Hindlimb muscle (tissue), 1 donor: ENCODE measurements at places on chromosomes 3 and 15. TPM values are rescaled to one million over a fixed set of nuclear protein-coding genes. Genes with fewer than 3 reads are reported as not detected.
A peak's percentile ranks its signal among the peaks of the same experiment; 100 is the strongest.

SAMMSON gene
- not detected for polyA plus RNA-seq

MED12L gene
- 9.7 TPM for polyA plus RNA-seq

SCG5 gene
- 7.0 TPM for polyA plus RNA-seq

NR1I2 gene
- 0.43 TPM for polyA plus RNA-seq

COL6A6 gene
- 83.1 TPM for polyA plus RNA-seq

GUCA1C gene
- polyA plus RNA-seq: not detected

TNFAIP8L3 gene
- polyA plus RNA-seq: 1.5 TPM

SLC51B gene
- 2.4 TPM for polyA plus RNA-seq

VEPH1 gene
- 1.0 TPM for polyA plus RNA-seq

GOLGA6L4 gene
- polyA plus RNA-seq: 7.4 TPM

CRTC3 gene
- polyA plus RNA-seq: 26.4 TPM

NAALADL2 gene
- 5.5 TPM for polyA plus RNA-seq

GRCh38 chr15:77295446-77295845, 124.5 kb downstream of the PEAK1 start:
- no peak for DNase-seq

GRCh38 chr15:33735637-33736247, 232.6 kb upstream of the CHRM5 start:
- peak; percentile 11 for DNase-seq

- no peak for DNase-seq
Observed at GRCh38 chr3:152349392-152349791, 80.7 kb downstream of the MBNL1 start.

- no peak for DNase-seq
Observed at GRCh38 chr3:130968221-130968620, 58.4 kb downstream of the ASTE1 start.

- no peak for DNase-seq
Observed at GRCh38 chr3:44958386-44958785, 17.6 kb downstream of the ZDHHC3 start.

GRCh38 chr15:63489352-63489751, 15.0 kb upstream of the USP3 start:
- DNase-seq: no peak

DNA sequence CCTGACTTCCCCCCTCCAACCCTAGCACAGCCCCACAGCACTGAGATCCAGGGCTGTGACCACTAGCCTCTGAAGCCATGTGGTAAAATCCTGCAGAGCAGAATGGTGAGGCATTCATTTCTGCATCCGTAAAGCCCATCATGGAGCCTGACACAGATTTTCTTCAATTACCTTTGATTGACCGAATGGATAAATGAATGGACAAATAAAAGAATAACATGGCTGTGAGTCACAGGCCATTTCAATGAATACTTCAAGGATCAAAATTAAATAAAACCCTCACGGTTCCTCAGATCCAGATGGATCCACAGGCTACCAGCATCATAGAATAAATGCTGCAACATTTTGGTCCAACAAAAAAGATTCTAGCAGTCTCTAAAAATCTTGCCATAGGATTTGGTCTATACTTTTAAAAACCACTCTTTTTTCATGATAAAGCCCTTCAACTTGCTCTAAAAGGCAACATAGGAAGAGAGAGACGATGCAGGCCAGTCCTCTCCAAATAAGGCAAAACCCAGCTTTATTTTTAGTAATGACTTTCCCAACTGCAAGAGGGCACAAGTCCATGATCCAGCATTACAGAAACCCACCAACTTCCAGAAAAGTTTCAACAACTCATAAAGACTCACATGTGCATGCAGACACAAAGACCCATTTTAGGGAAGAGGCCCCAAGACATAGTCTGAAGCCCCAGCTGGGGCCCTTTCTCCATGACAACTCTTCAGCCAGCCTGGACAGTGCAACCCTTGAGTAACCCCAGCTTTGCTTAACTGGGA, 52.4 kb upstream of the MRPS22 start:
- no peak for DNase-seq

- DNase-seq: no peak
Observed at GRCh38 chr15:81530271-81530691, 156.3 kb upstream of the TMC3 start.

- DNase-seq: peak; percentile 27
Observed at GRCh38 chr3:102006812-102007485, 157.6 kb downstream of the NFKBIZ start.

GRCh38 chr15:97520689-97521088, 439.8 kb upstream of the ARRDC4 start:
- no peak for DNase-seq

DNA sequence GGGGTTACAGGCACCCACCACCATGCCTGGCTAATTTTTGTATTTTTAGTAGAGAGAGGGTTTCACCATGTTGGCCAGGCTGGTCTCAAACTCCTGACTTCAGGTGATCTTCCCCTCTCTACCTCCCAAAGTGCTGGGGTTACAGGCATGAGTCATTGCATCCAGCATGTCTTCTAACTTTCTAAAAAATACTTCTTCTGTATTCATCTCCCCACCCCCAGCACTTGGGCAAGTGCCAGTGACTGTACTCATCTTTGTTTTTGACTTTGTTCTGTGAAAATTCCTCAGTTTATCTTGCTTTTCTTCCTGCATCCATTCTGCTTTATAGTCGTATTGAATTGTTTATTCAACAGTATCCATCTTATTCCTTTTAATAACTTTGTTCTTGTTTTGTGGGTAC, 47.6 kb downstream of the ARIH1 start:
- DNase-seq: no peak

DNA sequence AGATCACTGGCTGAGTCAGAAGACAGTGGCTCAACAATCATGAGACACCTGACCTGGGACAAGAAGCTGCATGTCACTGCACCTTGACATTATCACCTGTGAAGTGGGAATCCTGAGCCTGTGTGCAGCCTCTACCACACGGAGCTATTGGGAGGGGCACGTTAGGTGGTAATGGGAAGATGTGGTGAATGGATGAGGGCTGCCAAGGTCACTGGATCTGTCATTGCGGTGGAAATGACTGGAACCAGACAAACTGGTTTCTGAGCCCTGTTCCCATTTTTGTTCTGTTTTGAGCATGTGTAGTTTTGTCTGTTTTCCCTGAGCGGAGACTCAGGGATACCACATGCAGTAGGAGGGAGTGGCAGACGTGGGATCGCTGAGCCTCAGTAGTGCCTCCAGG, 235.5 kb downstream of the OPA1 start:
- no peak for DNase-seq

DNA sequence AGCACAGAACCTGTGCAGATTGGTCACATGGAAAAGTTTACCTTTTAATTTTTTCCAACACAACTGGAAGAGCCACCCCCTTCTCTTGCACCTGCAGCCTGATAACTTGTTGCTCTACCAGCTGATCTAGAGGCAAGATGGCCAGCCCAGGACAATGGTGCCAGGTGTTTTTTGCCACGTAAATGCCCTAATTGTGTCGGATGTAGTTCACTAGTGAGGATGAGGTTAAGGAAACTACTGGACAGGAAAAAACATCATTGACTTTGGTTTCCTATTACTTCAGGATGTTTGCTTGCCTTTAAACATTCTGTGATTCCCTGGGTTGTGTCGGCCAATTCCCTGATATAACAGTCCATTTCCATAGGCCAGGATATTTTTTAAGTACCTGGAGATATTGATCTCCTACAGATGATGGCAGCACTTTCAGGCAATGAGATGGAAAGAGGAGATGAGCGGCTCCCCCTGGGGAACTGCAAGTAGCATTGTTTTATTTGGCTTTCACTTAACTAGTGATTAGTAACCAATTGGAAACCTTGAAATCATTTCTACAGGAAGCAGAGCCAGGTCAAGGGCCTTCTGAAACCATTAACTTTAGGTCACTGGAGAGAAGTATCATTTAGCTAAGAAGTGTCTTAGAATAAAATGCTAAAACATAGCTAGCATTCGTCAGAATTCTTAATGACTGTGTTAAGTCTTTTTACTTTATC, 72.5 kb downstream of the OSBPL10 start:
- DNase-seq: no peak

DNA sequence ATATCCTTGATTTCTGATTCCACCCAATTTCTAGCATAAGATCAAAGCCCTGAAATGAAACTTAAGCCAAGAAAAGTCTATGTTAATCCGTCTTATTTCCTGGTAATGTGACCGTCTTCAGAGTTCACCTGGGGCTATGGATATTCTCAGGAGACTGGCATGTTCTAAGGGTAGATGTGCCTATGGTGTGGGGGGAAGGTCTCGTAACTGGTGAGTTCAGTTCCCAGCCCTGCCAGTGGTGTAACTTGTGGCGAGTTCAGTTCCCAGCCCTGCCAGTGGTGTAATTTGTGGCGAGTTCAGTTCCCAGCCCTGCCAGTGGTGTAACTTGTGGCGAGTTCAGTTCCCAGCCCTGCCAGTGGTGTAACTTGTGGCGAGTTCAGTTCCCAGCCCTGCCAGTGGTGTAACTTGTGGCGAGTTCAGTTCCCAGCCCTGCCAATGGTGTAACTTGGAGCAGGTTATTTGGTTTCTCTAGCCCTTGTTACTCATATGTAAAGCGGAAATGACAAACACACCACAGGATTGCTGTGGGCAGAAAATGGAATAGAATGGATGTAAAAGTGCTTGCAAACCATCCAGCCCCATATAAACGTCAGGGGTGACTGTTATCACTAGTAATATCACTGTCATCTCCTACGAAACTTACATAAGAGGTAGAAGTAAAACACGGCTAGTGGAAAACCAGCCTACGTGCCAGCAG, 30.4 kb downstream of the SLC51A start:
- no peak for DNase-seq

- DNase-seq: no peak
Observed at GRCh38 chr3:169929830-169930519, 18.6 kb downstream of the SAMD7 start.

- no peak for DNase-seq
Observed at GRCh38 chr3:195117978-195118581, 152.9 kb downstream of the XXYLT1 start.

DNA sequence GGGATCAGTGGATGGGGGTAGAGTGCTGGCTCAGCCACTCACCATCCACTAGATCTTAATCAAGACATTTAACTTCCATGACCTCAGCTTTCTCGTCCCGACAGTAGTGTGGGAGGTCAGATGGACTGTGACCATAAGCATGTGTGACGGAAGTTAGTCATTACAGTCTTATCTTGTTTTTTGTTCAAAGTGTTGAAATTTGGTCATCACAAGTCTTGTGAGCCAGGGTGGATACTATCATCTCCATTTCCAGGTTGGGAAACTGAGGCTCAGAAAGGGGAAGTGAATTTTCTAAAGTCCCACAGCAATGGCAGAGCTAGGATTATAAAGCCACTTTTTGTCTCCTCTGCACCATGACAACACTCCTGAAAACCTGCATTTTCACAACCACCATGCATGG, 32.0 kb upstream of the ITGA11 start:
- DNase-seq: no peak

- DNase-seq: no peak
Observed at GRCh38 chr3:69090021-69090420, 5.3 kb downstream of the ARL6IP5 start.

GRCh38 chr3:124513610-124513997, 216.6 kb upstream of the UMPS start:
- no peak for DNase-seq

- no peak for DNase-seq
Observed at GRCh38 chr3:12292770-12293169, 3.9 kb downstream of the PPARG start.

DNA sequence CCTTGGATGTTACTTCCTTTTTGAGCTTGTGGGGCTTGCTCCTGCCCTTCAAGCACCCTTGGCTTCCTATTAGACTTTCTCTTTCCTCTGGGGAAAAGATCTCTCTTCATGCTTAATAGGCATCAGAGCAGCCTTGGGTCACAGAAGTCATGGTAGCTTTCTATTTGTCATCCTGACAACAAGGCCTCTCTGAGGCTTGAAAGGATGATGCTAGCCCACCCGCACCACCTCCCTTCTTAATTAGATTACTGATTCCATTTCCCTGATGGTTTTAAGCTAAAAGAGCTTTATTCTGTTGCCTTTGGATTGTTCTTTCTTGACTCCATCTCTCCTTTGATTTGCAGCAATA, 435.5 kb upstream of the TPM1 start:
- no peak for DNase-seq

- DNase-seq: no peak
Observed at GRCh38 chr15:70050970-70051369, 46.7 kb downstream of the TLE3 start.

DNA sequence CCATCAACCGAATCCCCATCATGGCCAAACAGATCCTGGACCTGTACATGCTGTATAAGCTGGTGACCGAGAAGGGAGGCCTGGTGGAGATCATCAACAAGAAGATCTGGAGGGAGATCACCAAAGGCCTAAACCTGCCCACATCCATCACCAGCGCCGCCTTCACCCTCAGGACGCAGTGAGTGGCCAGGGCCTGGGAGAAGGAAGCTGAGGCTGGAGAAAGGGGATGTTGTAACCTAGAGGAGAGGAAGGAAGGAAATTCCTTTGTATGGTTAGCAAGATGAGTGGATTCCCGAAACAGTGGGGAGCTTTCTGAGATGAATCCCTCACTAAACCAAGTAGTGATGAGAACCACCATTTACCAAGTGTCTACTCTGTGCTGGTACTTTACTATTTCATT, 25.8 kb upstream of the CLK3 start:
- no peak for DNase-seq

DNA sequence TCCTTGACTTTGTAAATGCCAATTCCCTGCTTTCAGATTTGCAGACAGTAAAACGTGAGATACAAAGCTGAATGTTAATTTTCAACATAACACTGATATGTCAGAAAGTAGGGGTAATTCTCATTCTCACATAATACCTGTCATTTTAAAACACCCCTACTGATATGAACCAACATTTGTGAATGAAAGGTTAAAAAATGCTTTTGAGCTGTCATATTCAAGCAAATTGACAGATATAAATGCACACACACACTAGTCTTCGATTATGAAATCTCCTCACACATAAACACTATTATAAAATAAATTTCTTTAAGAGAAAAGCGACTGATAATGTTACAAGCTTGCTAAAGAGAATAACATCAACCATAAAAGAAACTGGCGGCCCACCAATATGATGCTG, 128.8 kb downstream of the PEAK1 start:
- DNase-seq: no peak
